ENCODE measurements at places on chromosomes 13 and 19.

DNA sequence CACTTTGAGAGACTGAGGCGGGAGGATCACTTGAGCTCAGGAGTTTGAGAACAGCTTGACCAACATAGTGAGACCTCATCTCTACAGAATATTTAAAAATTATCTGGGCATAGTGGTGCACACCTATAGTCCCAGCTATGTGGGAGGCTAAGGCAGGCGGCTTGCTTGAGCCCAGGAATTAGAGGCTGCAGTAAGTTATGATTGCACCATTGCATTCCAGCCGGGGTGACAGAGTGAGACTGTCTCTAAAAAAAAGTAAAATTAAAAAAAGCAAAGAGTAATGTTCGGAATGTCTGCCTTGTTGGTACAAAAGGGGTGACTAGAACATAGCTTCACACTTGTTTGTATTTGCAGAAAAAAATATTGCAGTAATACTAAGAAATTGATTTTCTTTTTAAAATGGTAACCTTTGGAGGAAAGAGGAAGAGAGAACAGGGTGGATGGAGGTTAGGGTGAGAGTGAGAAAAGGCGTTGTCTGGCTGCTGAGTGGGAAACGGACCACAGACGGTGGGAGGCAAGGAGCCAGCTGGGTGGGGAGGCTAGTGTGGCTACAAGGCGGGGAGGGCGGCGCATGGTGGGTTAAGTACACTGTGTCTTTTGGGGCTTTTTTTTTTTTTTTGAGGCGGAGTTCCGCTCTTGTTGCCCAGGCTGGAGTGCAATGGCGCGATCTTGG is 10.2 kb downstream of the PPP1R14A start:
- no peak for DNase-seq

GRCh38 chr19:17922138-17922537 is 10.7 kb upstream of the CCDC124 start:
- no peak for DNase-seq

- no peak for DNase-seq
These were observed 33.9 kb upstream of the RANBP3 start for GRCh38 chr19:6011794-6012193.

GRCh38 chr13:35984776-35985453 is 146.3 kb downstream of the DCLK1 start:
- DNase-seq, result no peak

DNA sequence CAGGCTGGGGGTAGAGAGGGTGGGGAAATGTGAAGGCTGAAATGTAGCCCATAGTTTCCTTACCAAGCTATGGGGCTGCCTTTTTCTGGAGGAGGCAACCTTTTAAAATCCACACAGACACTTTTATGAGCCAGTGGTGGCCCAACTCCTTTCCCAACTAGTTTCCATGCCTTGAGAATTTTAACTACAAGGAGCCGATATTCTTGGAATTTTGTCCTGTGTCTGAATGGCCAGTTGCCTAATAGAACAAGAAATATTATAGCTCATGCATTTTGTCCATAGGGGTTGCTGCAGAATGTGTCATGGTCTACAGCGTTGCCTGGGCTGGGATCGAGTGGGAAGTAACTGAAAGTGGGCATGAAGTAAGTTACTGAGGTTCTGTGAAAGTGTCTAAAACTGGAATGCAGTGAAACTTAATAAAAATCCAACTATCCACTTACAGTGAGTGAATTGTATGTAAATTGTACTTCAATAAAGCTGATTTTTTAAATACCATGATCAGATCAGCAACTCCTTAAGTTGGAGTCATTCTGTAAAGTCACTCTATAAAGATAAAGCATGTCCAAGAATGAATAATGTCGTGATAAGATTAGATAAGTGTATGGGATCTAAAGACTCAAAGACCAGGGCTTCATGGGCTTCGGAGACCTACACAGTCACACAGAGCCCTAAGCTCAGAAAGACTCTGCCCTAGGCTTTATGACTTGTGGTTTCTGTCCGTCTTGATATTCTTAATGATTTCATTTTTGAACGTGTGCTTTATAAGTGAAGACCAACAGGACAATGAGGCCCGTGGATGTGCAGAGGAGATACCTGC is 122.6 kb upstream of the FNDC3A start:
- DNase-seq, result no peak

GRCh38 chr19:46784262-46785053 is 3.9 kb downstream of the SLC1A5 start:
- DNase-seq, result peak; percentile 80

DNA sequence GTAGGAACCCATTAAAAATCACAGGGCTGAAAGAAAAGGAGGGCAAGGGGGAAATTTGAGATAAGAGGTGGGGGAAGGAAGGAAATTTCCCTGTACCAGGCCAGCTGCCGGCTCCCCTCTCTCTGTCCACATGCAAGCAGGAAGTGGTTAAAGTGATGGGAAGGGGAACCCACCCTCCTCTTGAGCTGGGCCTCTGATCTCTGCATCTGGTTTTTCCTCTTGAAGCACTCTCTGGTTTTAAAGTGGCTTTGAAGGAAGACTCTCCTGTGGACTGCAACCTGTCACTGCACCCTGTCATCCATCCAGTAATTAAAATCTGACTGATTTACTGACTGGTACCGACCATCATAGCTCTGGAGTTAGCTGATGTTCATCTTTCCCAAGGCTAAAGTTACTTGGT is 239.6 kb downstream of the TSHZ3 start:
- no peak for DNase-seq
